Hepatic stellate cell (primary cell): ENCODE measurements at places on chromosomes 12 and 14.

DNA sequence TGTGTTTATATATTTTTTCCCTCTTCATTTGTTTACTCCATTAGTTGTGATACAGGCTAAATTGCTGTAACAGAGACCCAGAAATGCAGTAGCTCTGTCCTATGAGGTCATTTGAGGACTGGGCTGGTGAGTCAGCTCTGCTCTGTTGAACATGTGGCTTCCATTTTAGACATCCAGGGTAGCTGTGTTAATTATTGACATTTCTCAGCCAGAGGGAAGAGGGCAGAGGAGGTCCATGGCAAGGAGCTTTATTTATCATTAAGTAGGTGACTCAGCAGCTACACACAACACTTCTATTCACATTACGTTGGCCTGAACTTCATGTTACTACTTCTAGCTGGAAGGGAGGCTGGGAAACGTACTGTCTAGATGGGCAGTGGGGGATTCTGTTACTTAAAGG, 85.4 kb downstream of the PTCSC3 start:
- DNase-seq = no peak

DNA sequence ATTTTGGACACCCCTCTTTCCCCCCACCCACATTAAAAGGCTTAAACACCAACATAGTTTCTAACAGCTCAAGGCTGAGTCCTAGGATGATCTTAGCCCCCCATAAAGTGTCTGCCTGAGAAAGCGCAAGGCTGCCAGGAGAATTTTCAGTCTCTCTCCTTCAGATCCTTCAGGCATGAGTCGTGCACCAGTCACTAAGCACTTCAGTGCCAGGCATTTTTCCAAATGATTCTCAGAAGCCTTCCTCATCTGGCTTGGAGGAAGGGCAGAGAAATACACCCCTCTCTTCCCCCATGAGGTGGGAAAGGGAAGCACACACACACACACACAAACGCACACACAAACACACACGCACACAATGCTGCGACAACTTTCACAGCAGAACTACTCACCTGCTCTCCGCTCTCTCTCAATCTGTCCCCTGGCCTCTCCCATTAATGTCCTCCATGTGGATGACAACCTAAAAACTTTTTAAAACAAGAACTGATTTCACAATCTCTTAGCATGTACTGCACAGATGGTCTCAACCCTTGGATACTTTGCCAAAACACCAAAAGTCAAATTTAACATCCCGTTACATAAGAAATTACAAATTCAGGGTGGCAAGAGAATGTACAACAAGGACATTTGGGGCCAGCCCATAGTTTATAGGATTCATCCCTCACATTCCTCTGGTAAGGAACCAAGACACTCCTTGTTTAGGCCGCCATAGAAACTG, 49.8 kb downstream of the CKAP4 start:
- no peak for DNase-seq

- DNase-seq = no peak
Observed at GRCh38 chr12:3018284-3019004, 58.7 kb upstream of the TSPAN9 start.

DNA sequence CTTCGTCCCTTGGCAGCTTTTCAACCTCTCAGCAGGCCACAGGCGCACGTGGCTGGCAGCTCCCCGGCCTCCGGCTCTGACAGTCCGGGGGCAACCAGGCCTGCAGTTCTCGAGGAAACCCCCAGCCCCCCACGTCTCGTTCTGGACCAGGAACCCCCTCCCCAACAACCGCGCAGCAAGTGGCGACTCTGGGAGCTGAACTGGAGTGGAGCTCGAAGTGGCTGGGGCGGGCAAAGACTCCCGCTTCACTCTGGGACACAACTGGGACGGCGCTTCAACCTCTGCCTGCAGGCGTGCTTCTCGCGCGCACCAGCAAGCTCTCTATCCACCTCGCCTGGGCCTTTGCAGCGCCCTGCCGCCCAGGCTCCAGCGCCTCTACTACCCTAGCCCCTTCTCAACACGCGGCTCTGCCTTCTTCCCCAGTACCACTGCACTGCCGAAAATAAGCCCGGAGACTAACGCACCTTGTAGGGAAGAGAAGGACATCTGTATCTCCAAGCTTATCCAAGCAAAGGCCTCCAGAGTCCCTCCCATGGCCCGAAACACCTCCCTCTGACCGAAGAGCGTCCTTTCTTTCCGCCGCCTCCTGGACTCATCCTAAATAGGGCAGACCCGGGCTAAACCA, 2.4 kb upstream of the NKX2-1 start:
- DNase-seq = no peak

- no peak for DNase-seq
Observed at GRCh38 chr14:37968664-37969240, 239.0 kb upstream of the SSTR1 start.

- no peak for DNase-seq
Observed at GRCh38 chr12:123995023-123995748, 22.2 kb downstream of the ZNF664 start.

- peak; percentile 59 for DNase-seq
Observed at GRCh38 chr12:124700810-124701592, 133.6 kb upstream of the NCOR2 start.

- DNase-seq = peak; percentile 95
Observed at GRCh38 chr12:132593938-132594358, 16.4 kb downstream of the LRCOL1 start.

DNA sequence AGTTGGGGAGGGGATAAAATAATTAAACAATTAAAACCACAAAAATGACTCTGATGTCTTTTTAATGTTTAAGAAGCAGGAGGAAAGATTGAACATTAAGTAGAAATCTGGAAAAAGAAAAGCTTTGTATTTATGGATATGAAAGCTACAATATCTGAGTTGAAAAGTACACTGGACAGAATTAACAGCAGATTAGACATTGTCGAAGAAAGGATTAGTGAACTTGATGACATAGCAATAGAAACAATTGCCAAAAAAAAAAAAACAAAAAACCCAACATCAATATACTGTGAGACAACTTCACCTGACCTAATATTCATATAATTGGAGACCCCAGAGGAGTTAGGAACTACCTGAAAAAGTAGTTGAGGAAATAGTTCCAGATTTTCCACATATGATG, 289.5 kb upstream of the RGS6 start:
- no peak for DNase-seq

- DNase-seq = no peak
Observed at GRCh38 chr12:29072631-29073030, 76.4 kb upstream of the FAR2 start.

- peak; percentile 65 for DNase-seq
Observed at GRCh38 chr12:50862316-50862715, 19.6 kb downstream of the TMPRSS12 start.

- DNase-seq = no peak
Observed at GRCh38 chr14:104734051-104734587, 10.1 kb downstream of the ADSS1 start.

DNA sequence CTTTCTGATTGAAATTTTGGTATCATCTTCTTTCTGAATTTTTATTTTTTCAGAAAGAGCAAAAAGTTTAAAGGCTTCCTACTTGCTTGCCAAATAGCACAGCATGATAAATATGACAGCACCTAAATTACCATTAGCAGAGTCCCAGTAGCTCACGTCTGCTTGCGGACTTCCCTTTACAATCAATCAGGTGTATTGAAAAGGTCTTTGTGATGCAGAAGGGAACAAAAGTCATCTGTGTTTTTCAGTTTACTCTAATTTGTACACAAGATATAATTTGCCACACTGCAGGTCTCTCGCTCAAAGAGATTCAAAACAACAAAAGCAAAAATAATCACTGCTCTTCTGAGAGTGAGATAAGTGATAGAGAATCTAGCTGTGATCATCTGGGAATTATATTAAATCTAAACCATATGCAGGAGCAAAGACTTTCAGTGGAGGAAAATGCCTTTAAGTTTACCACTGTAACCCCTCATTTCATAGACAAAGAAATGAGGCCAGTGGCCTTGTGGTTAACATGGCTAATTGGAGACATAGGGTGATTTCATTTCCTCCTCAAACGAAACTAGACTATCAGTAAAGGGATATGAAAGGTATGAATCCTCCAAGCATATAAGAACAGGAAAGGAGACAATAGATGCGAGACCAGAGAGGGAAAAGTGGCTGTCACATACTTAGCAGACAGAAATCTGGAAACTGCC, 240.8 kb upstream of the TMPO start:
- DNase-seq = no peak

- DNase-seq = no peak
Observed at GRCh38 chr12:96831346-96831745, 75.7 kb upstream of the NEDD1 start.

DNA sequence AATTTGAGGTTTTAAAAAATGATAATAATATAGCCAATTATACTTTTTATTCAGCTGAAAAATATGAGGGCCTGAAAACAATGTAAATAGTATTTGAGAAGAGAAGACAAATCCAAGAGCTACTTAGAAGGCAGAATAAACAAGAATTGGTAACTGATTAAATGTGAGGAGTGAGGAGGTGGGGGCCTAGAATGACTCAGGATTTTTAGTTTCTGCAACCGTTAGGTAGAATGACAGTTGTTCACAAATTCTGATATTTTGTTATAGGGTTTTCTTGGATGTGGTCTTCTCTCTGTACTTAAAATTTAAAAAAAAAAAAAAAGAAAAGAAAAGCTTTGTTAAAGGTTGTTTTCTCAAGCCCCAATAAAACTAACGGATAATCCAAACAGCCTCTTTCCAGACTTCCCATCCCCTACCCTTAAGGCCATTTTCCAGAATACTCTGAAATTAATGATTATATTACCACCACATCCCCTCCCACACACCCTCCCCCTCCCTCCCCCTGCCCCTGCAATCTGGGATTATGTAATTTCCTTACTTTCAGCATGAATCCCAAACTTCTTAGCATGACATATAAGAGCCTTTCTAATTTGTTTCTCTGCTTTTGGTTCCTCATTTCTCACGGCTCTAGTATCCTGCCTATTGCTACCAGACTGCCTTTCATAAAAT, 50.4 kb downstream of the LRP6 start:
- DNase-seq = no peak

DNA sequence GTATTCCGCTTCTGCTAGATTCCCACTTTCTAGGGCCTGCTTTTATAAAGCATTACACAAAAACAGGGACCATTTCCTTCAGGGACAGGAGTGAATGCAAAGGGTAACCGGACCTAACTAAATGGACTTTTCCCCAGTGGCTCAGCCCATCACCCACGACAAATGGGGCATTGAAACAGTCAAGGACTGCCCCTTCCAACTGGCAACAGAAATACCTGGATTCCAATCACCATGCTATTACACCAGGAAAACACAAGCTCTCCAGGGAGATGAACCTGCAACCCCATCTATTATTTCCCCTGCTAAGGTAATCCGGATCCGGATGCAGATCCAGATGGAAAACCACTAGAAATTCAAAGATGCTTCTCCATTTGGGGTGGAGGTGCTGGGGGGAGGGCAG, 1.0 kb downstream of the MPHOSPH9 start:
- DNase-seq = no peak

DNA sequence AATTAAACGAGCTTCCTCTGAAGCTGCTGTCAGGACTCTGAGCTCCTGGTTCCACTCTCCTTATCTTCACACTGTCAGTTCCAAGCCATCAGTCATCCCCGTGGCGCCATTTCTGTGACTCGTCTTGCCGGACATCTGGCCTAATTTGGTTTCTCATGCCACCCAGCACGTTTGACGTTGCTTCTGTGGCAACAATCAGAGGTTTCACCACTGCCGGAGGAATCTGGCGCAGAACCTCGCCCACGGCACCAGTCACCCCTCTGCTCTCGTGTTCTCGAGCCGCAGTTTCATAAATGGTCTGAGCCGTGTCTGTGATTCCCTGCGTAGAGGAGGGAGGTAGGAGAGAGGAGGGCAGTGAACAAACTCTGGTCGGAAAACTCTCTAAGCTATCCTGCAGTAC, 29.7 kb downstream of the BDKRB1 start:
- no peak for DNase-seq

GRCh38 chr12:116393255-116393654, 115.8 kb upstream of the MED13L start:
- DNase-seq = no peak

- no peak for DNase-seq
Observed at GRCh38 chr12:46562625-46563225, 190.2 kb upstream of the SLC38A2 start.

GRCh38 chr12:129610601-129611120, 293.2 kb downstream of the TMEM132D start:
- no peak for DNase-seq

- no peak for DNase-seq
Observed at GRCh38 chr14:69008421-69008884, 29.4 kb upstream of the ACTN1 start.

GRCh38 chr14:102316338-102316742, 3.2 kb upstream of the ZNF839 start:
- DNase-seq = no peak

- DNase-seq = no peak
Observed at GRCh38 chr12:113104953-113105510, 30.5 kb downstream of the RASAL1 start.

GRCh38 chr12:93186131-93186530, 191.6 kb upstream of the NUDT4 start:
- DNase-seq = no peak
